Activated naive CD4-positive, alpha-beta T cell treated with anti-CD3 and anti-CD28 coated beads, Interleukin-2, amount 10 ng/mL, durations not matched to agents 7 days and 5 days (primary cell): ENCODE measurements at places on chromosomes 5 and 9.

DNA sequence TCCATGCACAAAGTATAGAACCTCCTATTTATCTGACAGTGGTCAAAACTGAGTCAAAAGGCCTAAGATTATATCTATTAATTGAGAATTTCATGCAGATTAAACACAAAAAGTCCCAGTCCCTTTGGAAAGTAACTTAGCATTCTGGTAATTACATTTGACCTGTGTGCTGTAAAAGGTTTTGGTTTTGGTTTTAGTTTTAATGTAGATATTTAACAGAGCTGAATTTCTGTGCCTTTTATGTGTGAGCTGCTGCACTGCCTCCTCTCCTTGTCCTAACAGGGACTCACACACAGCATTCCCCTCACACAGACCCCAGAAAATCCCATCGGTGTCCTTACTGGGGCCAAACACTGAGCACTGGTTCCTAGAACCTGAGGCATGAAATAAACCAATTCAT is 31.0 kb upstream of the FSD1L start:
- DNase-seq, result no peak

DNA sequence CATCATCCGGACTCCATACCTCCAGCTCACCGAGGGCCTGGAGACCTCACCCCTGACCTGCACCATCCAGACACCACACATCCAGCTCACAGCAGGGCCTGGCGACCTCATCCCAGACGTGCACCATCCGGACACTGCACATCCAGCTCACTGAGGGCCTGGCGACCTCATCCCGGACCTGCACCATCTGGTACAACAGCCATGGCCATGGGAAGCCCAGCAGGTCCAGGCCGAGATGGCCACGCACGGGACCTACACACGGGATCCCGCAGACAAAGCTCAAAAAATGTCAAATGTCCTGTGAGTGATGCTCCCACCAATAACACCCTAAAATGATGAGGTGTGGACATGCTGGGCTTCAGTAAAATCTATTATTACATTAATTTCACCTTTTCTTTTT is 9.7 kb downstream of the TERT start:
- DNase-seq, result peak; percentile 10

DNA sequence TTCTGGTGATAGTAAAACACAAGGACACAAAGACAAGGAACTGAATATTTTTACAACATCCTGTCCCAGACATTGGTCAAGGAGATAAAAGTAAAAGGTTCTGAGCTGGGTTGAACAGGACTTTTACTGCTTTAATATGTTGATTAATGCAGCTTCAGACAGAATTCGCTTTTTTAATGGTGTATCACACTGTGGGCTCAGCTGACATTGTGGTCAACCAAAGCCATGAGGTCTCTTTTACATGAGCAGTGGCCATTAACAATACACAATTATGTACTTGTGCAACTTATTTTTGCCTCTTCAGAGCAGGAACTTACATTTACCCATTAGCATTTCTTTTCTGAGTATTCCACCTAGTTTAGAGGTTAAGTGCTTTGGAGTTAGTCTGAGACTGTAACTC is 22.8 kb upstream of the ERBIN start:
- DNase-seq, result no peak

DNA sequence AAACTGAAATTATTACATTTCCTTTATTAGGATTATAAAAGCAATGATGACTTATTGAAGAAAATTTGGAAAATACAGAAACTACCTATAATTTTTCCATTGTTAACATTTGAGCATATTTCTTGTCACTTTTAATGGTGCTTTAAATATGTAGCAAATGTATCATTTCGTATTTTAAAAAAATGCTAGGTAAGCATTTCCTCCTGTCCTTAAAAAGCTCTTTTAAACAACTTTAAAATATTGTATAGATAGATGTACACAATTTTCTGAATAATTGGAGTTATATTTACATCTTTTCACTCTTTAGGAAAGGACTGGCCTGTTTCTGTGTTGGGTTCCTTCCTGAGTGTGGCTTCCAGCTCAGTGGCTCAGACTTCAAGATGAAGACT is 15.6 kb downstream of the TENT4A start:
- DNase-seq, result no peak

DNA sequence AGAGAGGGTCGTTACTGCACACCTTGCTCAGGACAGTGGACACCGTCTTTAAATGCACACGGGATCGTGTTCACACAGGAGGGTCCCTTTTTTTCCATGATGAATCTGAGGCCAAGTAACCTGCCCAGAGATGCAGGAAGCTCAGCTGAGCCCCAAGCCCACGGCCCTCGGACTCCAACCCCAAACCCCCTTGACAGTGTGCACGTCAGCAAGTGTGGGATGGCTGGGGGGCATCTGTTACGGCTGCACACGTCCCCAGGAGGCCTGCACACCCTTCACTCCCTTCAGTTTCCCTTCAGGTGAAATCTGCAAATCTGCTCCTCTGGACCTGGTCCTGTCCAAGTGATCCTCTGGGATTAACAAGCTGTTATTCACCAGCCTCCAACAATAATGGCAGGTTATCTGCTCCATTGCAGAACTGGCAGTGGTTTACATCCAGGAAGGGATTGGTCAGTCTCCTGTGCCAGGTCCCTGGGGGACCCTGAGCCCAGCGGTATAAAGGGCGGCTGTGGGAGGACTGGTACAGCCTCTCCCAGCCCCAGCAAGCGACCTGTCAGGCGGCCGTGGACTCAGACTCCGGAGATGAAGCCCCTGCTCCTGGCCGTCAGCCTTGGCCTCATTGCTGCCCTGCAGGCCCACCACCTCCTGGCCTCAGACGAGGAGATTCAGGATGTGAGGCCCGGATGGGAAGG is at the start of gene LCN1:
Gene LCN1, plus strand, starts transcription at position 525 of the 692 bp plus-strand sequence. Its CDS starts 58 bp downstream, at position 583.
- DNase-seq, result peak; percentile 14
